ENCODE measurements at places on chromosomes 1 and 21.

GRCh38 chr1:155078469-155079209 is at the start of gene EFNA3:
Gene EFNA3, plus strand, starts transcription at chr1:155078837. Its CDS starts 105 bp downstream, at chr1:155078942.
- DNase-seq: peak; percentile 93

DNA sequence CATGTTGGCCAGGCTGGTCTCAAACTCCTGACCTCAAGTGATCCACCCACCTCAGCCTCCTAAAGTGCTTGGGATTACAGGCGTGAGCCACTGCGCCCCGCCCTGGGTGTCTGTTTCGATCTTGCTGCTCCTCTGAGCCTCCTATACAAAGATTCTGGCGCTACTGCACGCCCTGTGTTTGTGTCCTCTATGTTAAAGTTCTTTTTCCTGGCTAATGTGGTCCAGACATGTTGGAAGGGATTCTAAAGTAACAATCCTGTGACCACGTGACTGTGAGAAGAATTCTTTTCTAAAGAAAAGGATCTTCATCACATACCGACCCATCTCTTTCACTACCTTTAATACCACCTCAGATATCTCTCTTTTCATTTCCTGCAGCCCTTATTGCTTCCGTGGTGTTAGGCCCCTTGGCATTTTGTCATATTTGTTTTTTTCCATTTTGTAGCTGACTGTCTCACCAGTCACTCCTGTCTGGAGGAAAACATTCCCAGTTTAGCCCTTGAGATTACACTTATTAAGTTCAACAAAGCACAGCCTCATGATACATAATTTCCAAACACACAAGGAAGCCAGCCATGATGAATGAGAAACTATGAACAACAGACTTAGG is 27.2 kb upstream of the ENO1 start:
- DNase-seq: no peak

- no peak for DNase-seq
Measured at GRCh38 chr1:154407198-154408091, 2.3 kb downstream of the IL6R start.

DNA sequence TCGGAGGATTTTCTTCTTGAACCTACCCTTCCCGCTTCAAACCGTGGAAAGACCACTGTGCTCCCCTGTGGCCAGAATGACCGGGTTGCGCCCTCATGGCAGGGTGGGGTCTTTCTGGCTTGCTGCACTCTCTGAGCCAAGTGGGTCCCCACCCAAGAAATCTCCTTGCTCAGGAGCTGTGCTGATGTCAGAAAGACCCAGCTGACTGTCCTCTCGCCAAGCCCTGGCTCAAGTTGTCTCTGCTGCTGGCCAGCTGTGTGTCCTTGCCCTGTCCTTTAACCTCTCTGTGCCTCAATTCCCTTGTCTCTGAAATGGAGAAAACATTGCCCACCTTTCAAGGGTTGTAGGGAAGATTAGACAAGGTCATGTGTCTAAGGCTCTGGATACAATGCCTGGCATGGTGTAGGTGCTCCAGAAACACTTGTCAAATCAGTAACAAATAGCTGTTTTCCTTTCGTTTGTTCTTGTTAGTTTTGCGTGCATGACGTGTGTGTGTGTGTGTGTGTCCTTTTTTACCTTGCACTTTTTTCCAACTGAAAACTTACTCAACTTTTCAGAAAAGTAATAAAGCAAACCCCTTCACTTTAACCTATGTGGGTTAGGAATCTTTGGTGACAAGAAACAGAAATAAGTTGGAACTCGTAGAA is 41.1 kb upstream of the RPL11 start:
- DNase-seq: no peak

DNA sequence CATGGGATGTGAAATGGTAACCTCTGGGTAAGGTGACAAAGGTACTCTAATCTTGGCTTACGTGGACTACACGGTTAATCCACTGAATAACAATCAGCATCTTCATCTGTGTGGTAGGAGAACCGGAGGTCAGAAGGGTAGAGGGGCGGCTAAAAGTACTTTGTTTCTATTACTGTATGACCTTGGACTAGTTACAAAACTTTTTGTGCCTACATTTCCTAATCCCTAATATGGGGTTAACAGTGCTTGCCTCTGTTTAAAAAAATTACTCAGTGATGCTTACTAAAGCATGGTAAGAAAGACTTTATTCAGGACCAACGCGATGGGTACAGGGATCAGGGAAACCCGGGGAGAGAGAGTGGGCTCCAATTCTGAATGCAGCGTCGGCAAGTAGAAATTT is 1.7 kb upstream of the MRPS6 start:
- DNase-seq: no peak

DNA sequence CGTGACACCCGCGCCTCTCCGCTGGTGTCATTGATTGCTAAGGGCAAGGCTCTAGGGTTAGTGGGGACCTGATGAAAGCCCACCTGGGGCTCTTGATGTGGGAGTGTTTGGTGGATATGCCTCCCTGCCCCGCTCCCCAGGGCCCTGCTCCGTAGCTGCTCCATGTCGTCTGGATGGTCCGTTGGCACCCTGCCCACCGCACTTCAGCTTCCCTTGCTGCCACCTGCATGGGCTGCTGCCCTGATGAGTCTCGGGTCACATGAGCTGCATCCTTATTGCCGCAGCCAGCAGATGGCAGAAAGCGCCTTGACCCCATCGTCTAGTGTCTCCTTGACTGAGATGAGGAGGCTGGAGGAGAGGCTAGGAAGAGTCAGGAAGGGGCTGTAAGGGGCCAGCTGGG is 439.4 kb downstream of the CAMTA1 start:
- DNase-seq: peak; percentile 89

DNA sequence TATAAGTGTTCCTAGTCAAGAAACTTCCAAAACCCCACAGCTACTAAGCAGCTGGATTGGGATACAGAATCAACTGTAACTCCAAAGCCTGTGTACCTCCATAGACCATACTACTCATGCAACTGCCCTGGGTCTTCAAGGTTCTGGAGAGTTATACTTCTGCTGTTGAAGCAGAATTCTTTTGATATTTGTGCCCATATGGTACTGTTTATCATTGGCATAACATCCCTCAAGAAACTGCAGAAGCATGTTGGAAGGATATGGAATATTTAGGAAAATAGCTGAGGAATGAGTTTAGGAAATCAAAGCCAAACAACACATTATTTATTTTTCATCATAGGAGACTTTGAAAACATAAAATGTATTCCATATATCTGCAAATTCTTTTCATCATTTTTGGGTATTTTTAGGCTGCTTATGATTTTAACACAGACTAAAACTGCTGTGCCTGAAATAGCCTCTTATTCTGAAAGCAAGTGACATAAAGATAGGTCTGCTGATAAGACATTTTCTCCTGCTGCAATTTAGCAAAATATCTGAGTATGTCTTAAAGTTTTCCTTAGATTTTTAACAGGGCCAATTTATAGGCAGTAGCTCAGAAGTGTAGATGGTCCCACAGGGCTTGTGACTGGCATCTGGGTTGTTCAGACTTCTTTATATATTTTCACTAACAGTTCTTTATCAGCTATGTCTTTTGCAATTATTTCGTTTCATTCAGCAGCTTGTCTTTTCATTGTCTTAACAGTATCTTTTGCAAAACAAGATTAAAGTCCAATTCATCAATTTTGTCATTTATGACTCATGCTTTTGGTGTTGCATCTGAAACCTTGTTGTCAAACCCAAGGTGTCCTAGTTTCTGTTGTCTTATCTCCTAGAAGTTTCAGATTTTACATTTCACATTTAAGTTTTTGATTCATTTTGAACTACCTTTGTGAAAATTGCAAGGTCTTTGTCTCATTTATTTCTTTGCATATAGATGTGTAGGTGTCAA is 41.1 kb upstream of the ZNF124 start:
- no peak for DNase-seq
